ENCODE measurements at places on chromosomes 1 and 21.

- DNase-seq = no peak
Observed at GRCh38 chr1:208163539-208163938, 80.6 kb downstream of the PLXNA2 start.

DNA sequence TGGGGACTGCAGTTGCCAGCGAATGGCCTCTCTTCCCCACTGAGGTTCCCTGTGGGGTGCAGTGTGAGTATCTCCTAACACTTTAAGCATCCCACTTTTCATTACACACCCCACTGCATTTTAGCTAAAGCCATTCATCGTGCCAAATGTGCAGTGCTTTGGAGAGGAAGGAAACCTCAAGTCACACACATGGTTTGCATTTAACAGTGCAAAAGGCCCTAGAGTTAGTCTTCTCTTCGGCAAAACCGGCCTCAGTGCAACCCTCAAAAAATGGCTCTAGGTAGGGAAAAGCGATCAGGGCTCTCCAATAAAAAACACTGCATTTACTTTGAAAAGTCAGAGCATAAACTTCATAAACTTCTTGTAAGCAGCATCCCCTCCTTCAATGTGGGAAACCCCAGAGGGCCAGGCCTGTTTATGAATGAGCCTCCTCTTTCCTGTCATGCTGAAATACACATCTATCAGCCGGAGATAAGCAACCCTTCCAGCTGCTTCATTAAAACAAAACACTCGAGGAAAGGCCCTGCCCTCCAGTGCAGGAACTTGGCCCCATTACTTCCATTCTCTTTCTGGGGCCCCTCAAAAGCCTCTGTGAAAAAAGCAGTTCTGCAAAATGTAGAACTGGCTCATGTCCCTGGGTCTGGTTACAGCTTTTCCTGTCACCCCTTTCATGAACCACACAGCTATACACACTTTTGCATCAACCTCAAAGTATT, 184.0 kb downstream of the CDC7 start:
- DNase-seq = no peak

DNA sequence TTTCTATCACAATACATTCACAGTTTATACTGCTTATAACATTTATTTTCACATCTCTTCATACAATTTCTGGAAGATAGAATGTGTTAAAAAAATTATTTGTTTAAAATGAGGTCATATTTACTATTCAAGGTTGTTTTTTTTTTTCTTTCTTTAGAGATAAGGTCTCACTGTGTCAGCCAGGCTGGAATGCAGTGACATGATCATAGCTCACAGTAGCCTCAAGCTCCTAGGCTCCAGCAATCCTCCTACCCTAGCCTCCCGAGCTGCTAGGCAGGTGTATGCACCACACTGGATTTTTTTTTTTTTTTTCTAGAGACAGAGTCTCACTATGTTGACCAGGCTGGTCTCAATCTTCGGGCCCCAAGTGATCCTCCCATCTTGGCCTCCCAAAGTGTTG, 19.0 kb upstream of the RNF11 start:
- no peak for DNase-seq

- DNase-seq = no peak
Observed at GRCh38 chr1:193303849-193304248, 117.4 kb upstream of the B3GALT2 start.

Data from stimulated activated CD4-positive, alpha-beta T cell treated with anti-CD3 and anti-CD28 coated beads, TNF-alpha, amount 100 ng/mL, for 1 hour (primary cell).